Fibroblast of the aortic adventitia (primary cell): ENCODE measurements at places on chromosomes 12 and 14.
A peak's percentile ranks its signal among the peaks of the same experiment; 100 is the strongest.

DNA sequence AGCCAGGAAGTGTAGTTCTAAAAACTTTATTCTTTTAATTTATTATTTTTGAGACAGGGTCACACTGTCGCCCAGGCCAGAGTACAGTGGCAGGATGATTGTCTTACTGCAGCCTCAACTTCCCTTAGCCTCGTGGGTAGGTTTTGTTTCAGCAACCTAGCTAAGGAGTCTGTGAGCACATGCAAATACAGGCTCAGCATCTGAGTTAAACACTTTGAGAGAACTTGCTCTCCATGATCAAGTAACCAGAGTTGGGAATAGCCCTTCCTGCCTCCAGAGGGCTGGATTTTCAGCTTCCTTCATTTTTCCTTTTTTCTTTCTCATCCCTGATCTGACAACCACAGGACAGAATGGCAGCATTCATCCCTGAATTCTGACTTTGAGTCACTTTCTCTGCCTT lies 871.3 kb downstream of the GALC start:
- no peak for DNase-seq

- DNase-seq: no peak
Measured at GRCh38 chr12:6792522-6793201, 3.3 kb downstream of the CD4 start.

- no peak for DNase-seq
Measured at GRCh38 chr14:59787045-59787674, 83.4 kb downstream of the RTN1 start.

DNA sequence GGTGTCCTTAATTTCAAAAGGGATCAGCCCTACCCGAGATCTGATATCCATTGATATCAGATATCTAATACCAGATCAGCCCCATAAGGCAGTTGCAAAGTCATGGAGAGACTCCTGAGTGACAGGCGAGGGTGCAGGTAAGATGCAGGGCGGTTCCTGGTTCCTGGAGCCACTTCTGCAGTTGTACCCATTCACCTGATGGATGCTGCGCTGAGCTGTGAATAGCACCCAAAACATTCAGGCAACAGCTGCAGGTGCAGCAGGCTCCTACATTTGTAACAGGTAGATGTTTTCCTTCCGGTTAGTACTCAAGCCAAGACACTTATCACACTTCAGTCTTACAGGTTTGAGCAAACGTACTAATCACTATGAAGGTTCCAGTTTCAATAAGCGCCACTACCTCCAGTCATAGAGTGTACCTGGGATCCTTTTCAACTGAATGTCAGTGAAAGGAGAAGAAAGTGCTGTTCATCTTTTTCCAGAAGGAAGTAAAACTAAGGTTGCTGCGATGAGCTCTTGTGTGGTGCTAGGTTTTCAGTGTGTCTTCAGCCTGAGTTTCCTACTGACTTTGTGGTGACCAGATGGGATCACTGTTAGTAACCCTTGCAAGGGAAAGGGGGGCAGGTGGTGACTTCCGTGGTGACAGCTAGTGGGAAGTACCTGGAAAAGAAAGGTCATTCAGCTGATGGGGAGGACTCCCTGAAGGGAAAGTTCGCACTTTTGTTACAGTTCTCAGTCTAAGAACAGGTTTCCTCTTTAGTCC lies 1.9 kb downstream of the ATP6V0A2 start:
- DNase-seq: no peak

GRCh38 chr12:34289431-34290380 lies 267.4 kb downstream of the ALG10 start:
- no peak for DNase-seq

DNA sequence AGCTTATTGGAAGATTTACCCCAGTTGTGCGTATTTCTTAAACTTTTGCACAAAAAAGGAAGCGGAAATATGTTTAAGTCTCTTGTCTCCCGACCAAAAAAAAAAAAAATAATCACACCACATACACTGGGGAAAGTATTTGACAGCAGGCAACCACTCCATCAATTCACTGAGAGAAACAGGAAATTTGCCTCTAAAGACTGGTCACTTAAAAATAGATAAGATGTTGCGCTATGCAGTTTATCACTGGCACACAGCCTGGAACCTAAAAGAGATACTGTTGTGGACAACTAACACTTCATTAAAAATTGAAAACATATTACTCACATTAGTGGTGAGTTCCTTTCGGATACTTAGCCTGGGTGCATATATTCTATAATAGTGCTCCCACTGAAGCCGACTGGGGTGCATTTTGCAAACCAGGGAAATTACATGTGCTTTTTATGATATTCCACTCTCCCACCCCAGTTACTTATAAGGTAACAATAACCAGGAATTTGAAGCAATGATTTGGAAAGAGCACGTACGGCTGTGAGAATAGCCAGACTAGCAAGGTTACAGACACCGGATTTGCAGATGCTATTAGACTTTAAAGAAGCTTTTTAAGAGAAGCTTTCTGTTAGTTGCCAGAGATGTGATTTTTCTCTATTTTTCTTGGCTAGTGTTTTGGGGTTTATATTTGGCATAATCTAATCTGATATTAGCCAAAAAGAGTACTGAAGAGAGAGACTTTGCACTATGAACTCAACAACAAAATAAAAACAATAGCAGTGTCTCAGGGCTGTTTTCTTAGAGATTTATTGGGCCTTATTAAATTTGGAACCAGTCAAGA lies 311.5 kb downstream of the NOVA1 start:
- DNase-seq: peak; percentile 62

DNA sequence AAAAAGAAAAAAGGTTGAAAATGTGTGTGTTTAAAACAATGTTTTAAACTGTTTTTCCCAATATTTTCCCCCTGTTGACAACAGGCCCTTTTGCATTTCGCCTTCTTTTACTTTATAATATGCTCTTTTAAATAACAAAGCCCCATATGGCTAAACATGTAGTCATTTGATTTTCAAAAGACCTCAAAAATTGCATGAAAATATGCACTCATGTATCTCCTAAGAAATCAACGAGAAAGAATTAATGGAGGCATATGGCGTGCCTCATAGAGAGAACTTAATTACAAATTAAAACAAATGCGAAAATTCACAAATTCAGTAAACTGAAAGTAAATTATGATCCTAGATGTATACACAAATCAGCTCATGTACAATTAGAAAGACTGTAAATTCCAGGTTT lies 202.6 kb upstream of the FOXN3 start:
- DNase-seq: peak; percentile 2

GRCh38 chr14:49915085-49915484 lies 22.2 kb downstream of the ARF6 start:
- no peak for DNase-seq

GRCh38 chr14:81684696-81685095 lies 151.0 kb upstream of the SEL1L start:
- no peak for DNase-seq

DNA sequence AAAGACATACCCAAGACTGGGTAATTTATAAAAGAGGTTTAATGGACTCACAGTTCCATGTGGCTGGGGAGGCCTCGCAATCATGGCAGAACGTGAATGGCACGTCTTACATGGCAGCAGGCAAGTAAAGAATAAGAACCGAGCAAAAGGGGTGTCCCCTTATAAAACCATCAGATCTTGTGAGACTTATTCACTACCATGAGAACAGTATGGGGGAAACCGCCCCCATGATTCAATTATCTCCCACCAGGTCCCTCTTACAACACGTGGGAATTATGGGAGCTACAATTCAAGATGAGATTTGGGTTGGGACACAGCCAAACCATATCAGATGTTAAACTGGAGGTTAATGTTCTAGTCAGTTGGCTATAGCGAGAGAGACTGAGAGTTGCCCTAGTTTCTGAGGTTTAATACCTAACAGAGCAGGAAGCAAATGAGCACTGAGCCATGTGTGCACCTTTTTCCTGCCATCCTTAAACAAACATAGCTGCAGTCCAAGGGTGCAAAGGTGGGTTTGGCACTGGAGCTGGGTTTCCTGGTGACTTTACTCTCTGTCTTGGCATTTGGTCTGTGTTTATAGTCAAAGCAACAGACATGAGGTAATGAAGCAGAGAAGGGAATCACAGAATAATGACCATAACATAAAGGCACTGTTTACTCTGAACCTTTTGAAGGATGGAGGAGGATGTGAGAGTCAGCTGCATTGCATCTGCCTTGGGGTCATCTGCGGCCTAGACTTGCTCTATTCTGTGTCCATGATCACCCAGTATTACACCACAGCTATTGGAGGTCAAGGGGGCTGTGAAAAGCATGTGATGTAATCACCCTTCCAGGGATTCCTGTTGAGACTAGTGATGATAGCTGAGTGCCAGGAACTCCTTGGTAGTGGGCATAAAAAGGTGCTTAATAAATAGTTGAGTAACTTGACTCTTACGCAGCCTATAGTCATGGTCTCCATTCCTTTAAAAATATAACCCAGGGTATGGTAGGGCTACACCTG lies 83.6 kb upstream of the USP44 start:
- no peak for DNase-seq

- DNase-seq: peak; percentile 80
Measured at GRCh38 chr12:49644620-49644994, 21.2 kb downstream of the PRPF40B start.

GRCh38 chr14:36317650-36318049 lies 2.8 kb downstream of the MBIP start:
- no peak for DNase-seq
